ENCODE measurements at places on chromosomes 6 and 20.

DNA sequence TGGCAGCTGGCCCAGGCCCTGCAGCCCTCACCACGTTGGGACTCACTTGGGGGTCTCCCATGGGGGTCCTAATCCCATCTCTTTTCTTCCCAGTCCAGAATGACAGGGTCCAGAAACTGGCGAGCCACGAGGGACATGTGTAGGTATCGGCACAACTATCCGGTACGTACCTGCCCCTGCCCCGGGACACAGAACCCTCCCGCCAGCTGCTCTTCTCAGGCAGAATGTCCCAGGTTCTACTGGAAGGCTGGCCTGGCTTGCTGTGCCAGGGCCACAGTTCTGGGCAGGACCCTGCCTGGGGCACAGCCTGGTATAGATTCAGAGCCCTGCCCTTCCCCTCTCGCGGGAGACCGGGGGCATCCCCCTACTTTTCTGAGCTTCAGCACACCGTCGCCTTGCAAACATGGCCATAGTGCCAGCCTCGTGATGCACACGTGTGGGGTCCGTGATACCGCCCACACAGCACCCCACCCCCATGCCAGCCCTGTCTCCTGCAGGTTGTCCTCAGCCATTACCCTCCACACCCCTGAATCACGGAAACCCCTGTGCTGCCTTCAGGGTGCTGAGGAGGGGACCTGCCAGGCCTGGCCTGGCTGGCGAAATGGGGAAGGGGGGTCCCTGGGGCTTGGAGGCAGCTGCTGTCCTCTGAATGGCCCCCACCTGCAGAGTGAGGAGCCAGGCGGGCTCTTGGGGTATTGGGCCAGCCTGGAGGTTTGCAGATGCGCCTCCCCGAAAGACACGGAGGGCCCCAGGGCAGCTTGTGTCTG, 3.0 kb downstream of the OGFR start:
- DNase-seq, result no peak

DNA sequence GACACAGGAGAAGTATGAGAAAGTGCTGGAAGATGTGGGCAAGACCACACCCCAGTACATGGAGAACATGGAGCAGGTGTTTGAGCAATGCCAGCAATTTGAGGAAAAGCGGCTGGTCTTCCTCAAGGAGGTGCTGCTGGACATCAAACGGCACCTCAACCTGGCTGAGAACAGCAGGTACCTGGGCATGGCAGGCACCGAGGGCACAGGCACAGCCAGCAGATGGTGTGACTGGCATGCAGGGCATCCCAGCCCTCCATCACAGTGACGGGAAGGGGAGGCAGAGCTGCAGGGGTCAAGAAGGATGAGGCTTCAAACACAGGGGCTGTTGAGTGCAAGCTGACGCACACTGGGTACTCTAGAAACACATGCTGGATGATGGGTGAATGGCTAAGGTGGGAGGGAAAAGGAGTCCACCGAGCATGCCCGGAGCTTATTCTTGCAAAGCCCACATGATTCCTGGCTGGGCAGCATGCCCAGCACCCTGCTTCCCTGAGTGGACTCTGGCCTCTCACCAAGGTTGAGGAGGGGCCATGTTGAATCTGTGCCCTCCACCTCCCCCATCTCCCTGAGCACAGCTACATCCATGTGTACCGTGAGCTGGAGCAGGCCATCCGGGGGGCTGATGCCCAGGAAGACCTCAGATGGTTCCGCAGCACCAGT, 26.3 kb downstream of the SPDEF start:
- no peak for DNase-seq

- no peak for DNase-seq
Observed at GRCh38 chr20:42742926-42743325, 446.8 kb downstream of the PTPRT start.

GRCh38 chr20:57174737-57175136, 91.7 kb downstream of the BMP7 start:
- no peak for DNase-seq

DNA sequence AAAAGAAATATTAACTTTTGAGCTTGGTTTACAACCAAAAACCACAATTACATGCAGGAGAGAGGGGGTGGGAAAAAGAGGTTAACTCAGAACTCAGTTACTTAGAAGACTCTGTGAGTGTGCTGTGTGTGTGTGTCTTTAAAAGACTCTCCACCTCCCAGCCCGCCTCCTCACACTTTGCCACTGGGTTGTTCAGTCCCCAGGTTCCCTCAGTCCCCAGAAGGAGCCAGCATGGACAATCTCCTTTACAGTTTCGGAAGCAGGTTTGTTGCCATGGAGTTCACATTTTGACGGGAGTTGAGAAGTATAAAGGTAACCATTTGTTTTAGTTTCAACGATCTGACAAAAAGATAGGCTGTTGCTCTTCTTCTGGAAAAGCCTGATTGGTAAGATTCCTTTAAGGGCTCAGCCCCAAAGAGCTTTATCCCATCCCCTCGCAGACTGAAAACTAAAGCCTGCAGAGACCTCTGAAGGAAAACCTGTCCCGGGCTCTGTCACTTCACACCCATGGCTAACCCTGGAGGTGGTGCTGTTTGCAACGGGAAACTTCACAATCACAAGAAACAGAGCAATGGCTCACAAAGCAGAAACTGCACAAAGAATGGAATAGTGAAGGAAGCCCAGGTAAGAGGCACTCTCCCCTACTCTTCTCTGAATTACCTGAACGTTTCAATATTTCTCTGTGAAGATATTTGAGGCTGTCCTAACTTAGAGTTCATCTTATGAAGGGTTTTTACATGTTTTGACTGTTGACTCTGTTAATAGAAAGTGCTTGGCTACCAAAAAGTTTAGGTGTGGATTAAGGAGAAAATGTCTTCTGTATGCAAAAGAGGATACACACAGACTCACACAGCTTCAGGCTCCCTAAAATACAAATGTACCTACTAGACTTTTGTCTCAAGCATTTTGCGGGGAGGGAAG, at the start of gene SPTLC3:
TSS of gene SPTLC3 (plus strand) at position 212 of the 921 bp plus-strand sequence. CDS start at position 508, 296 bp downstream.
- no peak for DNase-seq

DNA sequence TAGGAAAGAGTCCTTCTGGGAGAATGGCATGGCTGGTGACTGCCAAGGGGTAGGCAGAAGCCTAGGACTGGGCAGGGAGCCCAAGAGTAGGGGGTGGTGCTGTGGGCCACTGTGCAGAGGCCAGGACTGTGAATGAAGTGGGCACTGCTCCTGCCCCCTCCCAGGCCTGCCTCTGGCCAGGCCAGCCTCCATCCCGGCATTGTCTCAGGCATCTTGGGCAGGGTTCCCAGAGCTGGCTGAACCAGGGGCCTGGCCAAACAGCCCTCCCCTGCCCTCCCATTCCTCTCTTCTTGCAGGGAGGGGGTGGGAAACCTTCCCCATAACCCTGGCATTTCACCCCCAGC, 81.6 kb downstream of the MRPL14 start:
- DNase-seq, result no peak

DNA sequence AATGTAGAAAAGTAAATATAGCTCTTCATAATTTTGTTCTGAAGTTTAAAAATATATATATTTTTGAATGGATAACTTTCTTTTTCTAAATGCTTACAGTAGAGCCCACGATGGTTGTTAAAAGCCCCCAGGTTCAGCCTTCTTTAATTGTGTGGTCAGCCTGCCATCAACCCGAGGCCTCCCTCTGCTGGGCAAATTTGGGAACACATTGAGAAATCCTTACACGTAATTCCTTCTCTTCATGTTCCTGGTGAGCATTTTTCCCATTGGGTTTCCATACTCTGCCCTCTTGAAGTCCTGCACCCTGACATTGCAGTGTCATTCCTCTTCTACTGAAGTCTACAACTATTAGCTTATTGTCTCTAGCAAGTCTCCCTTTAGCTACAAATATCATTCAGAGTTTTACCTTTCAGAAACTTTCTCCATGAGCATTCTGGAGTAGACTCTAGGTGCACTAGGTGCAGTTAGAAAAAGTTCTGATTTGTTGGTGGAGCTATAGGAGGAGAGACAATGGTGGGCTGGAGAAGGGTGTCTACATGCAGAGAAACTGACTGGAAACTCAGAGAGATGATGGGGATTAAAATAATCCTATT, 40.6 kb downstream of the TRIM38 start:
- DNase-seq, result no peak

DNA sequence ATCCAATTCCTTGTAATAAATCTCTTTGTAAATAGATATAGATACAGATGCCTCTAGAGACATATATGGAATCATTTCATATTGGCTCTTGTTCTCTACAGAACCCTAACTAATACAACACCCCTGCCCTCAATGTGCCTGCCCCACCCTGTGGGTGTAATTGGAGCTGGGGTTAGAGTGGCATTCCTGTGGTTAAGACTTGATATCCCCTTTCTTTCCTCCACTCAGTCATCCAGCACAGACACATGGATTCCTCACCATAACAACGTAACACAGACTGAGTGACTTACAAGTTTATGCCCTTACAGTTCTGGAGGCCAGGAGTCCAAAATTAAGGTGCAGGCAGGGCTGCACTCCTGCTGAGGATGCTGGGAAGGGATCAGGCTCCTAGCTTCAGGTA, 42.8 kb downstream of the C6orf118 start:
- DNase-seq, result no peak

DNA sequence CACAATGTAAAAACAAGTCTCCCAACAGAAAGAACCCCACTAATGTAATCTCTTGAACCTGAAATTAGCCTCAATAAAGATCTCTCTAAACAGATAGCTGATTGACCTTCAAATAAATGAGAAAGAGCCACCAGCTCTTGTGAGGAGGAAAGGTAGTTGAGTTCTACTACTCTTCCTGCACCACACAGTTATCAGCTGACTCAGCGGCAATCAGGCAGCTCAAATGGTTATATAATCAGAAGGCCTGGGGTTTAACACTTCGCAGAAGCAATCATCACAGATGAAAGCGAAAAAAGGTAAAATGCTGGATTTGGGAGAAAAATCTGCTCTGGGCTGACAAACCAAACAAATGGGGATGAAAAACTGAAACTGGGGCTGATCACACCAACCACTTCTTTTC, 91.8 kb downstream of the CHD6 start:
- DNase-seq, result no peak

- DNase-seq, result no peak
Observed at GRCh38 chr6:21022343-21023107, 488.3 kb downstream of the CDKAL1 start.

DNA sequence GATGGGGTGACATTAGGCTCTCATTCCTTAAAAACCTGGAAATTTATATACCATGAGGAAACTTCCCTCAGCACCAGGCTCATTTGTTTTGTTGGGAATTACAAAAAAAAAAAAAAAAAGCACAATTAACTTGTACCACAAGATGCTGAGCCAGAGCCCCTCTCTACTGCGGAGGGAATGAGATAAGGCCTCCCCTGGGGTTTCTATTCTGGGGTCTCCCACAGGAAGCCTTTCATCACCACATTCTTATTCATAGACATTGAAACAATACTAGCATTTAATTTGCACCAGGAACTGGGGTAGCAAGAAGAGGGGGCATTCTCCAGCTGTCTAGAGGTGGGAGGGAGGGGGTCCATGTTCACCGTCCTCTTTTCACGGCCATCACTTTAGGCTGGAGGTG, 23.0 kb upstream of the RPS6KA2 start:
- DNase-seq, result no peak

GRCh38 chr6:165963750-165964149, 203.9 kb downstream of the TBXT start:
- no peak for DNase-seq

DNA sequence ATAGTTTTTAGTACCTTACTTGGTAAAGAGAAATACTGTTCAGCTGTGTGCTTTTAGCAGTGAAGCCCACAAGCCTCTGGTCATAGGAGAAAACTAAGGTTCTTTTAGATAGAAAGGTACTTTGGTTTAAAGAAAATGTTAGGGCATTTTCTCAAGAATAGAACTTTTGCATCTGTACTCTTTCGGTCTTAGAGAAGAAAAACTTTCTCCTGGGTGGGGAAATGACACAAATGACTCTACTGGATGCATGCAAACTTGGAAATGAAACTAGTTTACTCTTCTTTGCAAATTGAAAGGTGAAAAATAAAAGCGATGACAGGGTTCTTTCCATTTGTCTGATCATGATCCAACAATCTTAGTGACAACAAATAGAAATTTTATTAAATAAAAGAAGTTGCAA, 2.1 kb upstream of the TMEM217 start:
- no peak for DNase-seq

DNA sequence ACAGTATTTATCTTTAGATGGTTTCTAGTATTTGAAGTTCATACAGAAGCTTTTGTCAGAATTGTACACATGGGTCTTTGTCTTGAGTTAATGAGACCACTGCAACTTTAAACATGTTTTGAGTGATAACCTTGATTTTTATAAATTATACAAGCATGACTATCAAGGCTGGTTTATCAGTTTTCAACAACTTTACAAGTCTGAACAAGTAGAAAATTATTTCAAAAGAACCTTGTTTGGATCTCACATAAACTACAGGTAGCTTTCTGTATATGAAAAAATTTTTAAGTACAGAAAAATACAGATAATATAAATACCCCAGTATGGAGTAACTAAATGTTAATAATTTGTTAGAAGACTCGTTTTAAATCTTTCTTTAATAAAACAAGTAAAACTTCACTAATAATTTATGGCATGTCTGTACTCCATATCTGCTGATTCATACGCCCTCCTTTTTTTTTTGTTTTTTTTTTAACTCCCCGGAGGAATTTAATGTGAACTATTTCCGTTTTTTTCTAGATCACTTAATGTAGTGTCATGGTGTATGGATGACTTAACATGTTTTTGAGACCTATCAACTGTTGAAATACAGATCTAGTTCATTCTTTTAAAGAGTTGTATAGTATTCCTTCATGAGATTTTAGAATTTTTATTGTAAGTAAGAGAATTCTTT, 18.3 kb downstream of the VAPB start:
- DNase-seq, result no peak

DNA sequence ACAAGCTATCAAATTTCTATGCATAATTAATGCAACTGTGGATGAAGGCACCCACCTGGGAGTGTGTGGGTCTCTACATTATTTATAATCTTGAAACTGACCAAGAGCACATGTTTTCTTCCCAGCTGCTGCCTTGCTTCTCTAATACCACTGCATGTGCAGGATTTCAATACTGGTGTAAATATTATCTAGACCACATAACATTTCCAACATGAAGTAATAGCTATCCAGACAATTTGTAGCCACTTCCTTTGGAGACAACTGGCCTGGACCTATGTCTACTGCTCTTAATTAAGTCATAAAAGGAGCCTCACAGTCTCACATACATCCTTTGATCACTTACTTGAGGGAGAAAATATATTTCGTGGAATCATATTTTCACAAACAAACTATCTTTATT, 180.7 kb downstream of the HIVEP2 start:
- no peak for DNase-seq

Data from stimulated activated naive CD8-positive, alpha-beta T cell treated with anti-CD3 and anti-CD28 coated beads, Interleukin-15, amount 100 ng/mL, for 72 hours (primary cell).